ENCODE measurements at places on chromosomes 11 and 22. TPM values are rescaled to one million over a fixed set of nuclear protein-coding genes. Genes with fewer than 3 reads are reported as not detected.

DNA sequence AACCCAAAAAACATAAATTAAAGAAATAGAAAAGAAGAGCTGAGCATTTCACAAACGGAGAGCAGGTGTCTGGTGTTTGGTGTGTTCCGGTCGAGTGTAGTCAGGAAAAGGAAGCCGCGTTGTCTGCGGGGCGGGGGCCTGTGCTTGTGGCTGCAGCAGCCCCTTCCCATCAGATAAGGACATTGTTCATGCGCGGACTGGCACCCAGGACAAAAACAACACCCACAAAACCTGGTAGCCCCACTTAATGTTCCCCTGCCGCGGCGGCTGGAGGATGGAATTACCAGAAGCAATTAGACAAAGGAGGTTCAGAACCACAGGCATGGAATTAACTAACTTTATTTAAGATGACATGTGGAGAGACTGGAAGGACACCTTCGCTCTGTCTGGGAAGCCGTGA is 29.9 kb downstream of the KRTAP5-5 start:
- no peaks in the 10 kb centered on the region for H3K27me3 ChIP-seq
- no peaks in the 10 kb centered on the region for H3K4me1 ChIP-seq
- H3K27ac ChIP-seq, result no peak overlapping the region
- H3K4me3 ChIP-seq, result no peak overlapping the region
- no peaks in the 10 kb centered on the region for H3K36me3 ChIP-seq

DNA sequence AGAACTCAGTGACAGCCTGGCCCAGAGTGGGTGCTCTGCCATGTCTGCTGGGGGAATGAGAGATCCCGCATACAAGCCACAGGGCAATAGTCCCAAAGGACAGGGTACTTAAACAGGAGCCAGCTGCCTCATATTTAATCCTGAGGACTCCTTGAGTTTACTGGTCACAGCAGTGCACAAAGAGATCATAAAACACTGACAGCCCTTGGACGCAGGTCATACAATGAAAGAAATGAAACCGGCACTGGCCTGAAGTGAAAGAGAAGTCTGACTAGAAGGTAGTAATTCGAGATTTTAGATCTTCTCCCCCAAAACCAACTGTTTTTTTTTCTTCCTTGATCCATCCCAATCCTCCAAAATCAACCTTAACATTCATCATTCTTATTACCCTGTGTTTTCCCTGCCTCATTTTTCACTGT is 299.8 kb upstream of the SYN3 start:
- H3K36me3 ChIP-seq, result no peaks in the 10 kb centered on the region
- no peak for DNase-seq
- no peaks in the 10 kb centered on the region for H3K4me1 ChIP-seq
- no peak overlapping the region for H3K27ac ChIP-seq

MAJIN gene
- total RNA-seq, result 0.06 TPM

LMO2 gene
- total RNA-seq, result 0.92 TPM

All from neural progenitor cell (in vitro differentiated cells).